ENCODE measurements at places on chromosomes 1 and 21.

DNA sequence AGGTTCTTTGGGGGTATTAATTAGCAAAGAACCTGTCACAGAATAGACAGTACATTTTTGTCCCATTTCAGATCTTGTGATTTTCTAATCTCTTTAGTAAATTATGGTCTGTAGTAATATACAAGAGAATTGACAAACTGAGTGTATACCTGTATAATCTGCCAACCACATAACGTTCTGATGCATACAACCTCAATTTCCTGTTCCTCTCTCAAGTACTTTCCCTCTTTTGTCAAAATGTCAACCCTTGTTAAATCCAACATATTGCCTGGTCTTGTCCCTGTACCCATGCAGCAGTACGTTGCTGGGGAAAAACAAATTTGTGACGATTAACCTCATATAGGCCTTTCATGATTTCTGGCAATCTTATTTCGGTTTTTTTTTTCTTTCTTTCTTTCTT lies 1.1 kb downstream of the ARV1 start:
- DNase-seq, result no peak

DNA sequence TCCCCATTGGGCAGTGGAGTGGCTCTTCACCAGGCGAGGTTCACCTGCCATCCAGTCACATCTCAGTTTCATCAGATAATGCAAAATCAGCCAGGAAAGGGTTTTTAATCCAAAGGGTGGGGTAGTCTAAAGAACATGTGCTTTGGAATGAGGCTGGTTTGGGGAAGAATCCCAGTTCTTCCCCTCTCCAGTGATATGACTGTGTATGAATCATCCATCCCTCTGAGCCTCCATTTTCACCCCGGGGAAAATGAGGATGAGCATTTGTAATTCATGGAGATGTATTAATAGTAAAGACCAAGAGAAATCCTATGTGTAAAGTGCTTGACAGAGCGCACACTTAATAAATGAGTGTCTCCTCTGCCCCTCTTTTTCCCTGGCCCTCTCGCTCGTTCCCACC lies 215.1 kb upstream of the FGGY start:
- DNase-seq, result no peak

DNA sequence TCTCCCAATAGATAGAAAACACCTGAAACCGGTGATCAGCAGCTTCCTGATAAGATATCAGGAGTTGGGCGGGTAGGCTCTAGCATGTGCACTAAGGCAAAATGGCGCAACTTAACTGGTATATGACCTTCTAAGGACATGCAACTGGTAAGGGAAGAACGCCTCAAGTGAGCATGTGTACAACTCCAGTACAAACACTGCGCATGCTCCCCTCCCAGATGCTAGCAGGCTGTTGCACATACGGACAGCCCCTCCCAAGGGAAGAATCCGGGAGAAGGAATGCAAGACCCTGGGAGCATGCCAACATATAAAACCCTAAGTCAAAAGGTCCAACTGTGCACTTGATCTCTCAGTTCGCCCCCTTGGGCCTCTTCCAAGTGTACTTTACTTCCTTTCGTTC lies 110.8 kb downstream of the TSEN15 start:
- no peak for DNase-seq

GRCh38 chr21:45995686-45996179 lies 14.2 kb downstream of the COL6A1 start:
- no peak for DNase-seq

DNA sequence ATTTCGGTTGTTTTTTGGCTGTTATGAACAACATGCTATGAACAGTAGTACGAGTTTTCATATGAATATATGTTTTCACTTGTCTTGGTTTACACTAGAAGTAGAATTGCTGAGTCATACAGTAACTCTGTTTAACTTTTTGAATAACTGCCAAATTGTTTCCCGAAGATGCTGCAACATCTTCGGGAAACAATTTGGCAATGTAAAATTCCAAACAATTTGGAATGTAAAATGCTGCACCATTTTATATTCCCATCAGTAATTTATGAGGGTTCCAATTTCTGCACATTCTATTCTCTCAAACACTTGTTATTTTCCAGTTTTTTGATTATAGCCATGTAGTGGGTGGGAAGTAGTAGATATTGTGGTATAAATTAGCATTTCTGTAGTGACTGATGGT lies 11.6 kb downstream of the PCBP3 start:
- DNase-seq, result no peak

DNA sequence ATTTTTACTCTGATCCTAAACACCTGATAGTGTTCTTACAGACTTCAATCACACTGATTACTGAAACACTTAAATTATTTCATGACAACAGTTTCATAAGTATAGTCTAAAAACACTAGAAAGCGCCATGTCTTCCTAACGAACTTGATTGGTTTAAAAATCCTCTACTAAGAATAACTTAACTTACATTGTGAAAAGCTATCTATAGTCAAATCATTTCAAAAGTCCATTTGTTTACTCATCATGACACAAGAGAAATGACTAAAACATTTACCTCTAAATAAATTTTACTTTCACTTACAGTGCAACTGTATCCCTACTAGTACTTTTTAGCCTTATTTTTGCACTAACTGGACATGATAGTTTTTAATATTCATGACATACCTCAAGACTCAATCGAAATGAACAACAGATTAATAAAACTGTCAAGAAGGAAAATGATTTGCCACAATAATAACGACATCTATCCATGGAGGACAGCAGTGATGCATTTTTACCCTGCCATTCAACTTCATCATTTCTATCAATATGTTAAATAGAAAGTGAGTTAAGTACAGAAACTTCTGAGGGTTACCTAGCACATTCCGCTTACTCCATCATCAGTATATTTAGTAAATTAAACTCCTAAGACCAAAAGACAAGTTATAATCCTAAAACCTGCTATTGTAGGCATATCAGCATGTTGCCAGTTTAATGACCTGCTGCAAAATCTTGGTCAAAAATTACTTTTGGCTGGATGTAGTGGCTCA lies 38.4 kb downstream of the AHCTF1 start:
- DNase-seq, result no peak
